ENCODE measurements at places on chromosomes 16 and 17.

GRCh38 chr17:74531231-74531761 lies at the start of gene CD300LB:
Gene CD300LB (minus strand): TSS chr17:74531475. CDS start chr17:74531350, 125 bp downstream.
- DNase-seq, result no peak

GRCh38 chr16:84732674-84733352 lies 33.0 kb downstream of the USP10 start:
- DNase-seq, result no peak

DNA sequence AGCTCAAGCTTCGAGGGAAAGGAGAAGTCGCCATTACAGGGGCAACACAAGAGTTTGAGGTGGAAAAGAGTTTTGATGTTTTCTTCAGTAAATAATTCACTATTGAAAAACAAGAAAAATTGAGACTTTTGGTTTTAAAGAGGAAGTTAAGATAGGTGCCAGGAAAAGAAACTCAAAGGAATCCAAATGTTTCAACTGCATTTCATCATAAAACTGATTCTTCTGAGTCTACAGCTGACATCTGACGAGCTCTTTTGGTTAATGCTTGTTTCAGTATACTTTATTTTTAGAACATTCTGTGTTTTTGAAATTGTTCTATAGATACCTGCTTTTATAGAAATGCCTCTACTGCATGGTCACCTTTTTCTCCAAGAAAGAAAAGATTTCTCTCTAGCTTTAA lies 54.0 kb downstream of the ERN1 start:
- DNase-seq, result no peak

DNA sequence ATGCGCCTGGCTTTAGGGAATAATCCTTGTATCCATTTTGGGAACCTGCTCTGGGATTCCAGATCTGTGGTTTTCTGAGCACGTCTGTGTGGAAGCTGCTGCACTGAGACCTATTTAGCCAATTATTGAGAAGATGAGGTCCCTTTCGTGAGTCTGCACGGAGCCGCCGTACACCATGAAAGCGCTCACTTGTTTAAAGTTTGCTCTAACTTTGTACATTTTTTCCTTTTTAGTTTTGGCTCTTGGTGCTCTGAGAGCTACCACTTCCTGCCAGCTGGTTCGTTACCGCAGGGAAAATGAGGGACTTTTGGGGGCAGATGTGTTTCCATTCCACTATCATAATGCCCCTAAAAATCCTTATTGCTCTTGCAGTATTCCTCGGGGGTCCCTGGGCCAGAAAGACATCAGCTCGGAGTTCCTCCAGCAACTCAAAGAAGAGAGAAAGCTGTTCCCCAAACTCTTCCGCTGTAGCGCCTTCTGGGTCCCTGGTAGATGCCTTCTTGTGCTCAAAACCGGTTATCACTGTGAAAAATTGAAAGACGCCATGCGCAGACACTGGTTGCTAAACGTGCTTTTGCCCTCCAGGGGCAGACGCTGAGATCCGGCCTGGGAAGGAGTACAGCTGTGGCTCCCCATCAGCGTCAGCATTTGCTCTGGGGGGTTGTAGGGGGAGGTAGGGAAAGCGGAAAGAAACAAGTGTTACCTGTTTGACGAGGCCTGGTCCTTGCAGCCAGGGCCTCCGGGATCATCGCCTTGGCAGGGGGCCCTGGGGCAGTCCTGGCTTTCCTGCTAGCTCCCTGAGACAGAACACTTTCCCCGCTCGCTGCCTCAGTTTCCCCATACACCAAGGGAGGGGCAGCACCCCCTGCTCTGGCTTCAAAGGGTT lies 238.1 kb downstream of the MRTFB start:
- DNase-seq, result no peak

- DNase-seq, result no peak
Measured at GRCh38 chr16:88459366-88460073, 6.4 kb downstream of the ZFPM1 start.

DNA sequence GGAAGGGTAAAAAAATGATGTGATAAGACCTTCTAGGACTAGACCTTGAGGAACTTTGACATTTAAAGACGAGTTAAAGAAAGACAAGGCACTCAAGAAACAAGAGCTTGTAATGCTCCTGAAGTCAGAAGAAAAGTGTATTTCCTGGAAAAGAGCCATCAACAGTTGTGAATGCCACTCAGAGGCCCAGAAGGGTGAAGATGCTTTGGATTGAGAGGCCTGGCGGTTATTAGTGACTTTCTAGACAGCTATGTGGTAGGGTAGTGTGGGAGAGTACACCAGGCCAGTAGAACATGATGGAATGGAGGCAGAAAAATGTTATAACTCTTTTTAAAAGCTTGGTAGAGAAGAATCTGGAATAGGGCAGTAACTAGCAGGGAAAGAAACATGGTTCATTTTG lies 34.1 kb upstream of the ANKFN1 start:
- no peak for DNase-seq

GRCh38 chr16:78396673-78397072 lies 297.2 kb downstream of the WWOX start:
- DNase-seq, result no peak

DNA sequence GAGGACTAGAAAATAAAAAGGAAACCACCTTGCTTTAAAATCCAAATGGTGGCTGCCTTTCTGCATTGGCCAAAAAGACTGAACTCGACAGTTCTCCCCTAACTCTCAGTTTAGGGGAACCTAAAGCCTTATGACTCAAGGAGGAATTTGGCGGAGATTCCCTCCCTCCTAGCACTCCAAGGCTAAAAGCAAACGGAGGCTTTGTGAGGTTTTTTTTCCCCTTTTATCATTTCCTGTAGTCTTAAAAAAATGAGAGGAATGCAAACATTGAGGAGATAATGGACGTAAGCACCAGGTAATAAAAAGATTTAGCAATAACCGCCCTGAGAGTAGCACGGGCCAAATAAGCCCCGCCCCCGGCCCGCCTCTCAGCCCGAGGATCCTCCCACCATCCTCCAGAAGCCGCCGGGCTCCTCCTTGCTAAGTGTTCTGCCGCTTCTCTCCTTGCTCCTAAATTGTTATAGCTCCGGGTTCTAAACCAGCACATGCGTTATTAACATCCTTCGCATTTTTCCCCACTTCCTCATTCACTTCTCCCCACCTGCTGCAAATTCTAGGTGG lies 5.8 kb upstream of the KIFC3 start:
- no peak for DNase-seq

GRCh38 chr16:14289692-14290340 lies 218.7 kb downstream of the MRTFB start:
- DNase-seq, result peak; percentile 18

GRCh38 chr16:67399749-67400704 lies 6.7 kb upstream of the TPPP3 start:
- no peak for DNase-seq

GRCh38 chr17:66190738-66191592 lies 968 bp downstream of the CEP112 start:
- DNase-seq, result no peak

GRCh38 chr16:84068783-84069462 lies 26.3 kb upstream of the SLC38A8 start:
- no peak for DNase-seq

DNA sequence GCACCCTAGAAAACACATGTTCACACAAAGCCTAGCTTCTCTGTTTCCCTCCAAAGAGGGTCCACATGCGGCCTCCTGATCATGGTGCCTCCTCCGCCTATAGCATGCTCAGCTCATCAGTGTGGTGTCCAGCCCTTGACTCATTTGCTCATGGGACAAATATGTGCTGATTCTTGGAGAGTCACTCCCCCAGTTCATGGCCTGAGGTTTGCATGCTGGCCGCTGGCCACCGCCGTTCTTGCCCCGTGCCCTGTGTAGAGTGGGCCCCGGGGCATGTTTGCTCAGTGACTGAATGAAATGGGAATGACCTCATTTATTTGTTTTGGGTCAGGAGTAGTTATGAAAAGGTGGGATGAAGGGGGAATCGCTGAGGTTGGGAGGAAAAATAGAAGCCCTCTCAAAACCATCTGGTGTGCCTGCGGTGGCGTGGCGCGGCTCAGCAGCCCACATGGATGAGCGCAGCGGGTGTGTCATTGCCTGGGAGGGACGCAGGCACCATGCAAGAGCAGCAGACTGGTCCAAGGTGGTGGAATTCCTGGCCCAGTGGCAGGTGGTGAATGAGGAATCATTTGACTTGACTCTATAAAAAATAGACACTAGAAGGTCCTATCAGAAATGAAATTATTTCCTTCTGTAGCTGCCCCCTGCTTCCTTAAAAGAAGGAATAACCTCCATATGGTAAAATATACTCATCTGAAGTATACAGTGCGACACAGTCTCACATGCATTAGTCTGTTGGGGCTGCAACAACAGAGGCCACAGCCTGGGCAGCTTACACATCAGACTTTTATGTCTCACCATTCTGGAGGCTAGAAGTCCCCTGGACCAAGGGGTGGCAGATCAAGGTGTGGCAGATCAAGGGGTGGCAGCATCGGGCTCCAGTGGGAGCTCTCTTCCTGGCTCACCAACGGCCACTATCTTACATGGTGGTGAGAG lies 31.7 kb downstream of the CRISPLD2 start:
- DNase-seq, result no peak

DNA sequence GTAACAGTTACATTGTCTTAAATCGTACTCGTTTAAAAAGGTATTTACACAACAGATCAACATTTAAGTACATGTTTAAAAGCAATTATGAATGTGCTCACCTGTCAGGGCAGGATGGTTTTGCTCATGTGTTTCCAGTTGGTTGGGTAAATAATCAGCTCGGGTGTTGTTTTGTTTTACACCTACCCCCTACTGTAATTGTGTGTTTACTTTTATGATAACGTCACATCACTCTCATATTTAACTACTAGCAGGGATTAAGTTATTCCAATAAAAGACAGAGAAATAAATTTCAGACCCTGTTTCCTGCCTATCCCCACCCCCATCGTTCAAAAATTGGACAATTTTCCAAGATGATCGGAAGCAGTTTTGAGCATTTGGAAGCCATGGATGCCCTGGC lies 390.2 kb downstream of the SEC14L1 start:
- DNase-seq, result no peak

DNA sequence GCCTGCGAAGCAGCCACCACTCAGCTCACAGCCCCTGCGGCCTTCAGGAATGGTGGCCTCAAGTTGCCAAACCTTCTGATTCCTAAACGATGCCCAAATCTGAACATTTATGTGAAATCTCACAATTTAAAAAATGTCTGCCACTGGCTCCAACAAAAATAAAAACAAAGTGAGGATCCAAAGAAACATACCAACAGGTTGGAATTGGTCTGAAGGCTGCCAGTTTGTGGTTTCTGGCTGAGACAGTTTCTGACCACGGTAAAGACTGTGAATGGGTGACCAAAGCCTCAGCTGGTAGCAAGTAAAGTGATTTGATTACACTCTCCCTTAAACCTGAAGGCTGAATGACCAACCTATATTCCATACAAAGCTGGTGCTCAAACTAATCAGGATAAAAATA lies 24.9 kb downstream of the LITAFD start:
- no peak for DNase-seq

- no peak for DNase-seq
Measured at GRCh38 chr16:72474501-72475123, 302.7 kb upstream of the PMFBP1 start.

- no peak for DNase-seq
Measured at GRCh38 chr16:122361-122760, 16.1 kb downstream of the NPRL3 start.

DNA sequence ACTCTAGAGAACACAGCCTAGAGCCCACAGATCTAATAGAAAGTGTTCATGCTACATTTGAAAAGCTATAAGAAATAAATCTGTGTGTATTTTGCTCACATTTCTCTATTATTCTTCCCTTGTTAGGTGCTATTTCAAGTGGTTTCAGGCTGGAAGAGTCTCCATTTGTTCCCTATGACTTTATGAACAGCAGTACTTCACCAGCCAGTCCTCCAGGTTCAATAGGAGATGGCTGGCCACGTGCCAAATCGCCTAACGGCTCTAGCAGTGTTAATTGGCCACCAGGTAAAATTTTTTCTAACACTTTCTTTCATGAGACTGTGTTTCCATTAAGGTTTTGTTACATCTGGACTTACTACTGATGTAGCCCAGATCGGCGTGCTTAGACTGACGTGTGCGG lies 30.7 kb upstream of the SLC5A11 start:
- no peak for DNase-seq

DNA sequence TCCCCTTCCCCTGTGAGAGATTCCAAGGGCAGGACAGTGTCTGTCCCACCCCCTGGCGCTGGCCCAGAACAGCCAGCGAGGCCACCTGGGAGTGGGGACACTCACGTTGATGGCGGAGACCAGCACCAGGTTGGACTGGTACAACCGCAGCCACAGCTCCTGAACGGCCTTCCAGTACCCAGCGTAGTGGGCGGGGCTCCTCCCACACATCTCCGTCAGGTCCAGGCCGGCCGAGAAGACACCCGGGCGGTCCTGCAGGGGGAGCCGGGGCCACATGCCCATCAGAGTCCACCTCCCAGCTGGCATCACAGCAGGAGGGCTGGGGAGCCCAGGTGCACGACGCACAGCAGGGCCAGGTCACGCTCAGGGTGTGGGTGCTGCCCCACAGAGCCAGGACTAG lies 7.1 kb downstream of the ECI1 start:
- no peak for DNase-seq

DNA sequence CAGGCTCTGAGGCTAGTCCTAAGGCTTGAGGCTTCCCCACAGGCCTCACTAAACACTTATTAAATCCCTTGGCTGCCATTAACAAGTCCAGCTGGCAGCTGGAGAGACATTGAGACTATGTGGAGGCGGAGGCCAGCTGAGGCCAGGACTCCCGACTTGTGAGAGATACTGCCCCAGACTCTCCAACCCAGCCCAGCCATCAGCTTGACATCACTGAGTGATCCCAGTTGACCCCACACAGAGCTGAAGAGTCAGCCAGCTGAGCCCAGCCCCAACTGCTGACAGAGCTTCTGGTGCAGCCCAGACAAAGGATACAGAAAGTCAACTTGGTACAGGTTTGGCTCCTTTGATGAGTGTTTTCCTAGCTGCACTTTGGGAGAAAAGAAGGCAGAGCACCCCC lies 343.1 kb downstream of the C16orf95 start:
- no peak for DNase-seq

DNA sequence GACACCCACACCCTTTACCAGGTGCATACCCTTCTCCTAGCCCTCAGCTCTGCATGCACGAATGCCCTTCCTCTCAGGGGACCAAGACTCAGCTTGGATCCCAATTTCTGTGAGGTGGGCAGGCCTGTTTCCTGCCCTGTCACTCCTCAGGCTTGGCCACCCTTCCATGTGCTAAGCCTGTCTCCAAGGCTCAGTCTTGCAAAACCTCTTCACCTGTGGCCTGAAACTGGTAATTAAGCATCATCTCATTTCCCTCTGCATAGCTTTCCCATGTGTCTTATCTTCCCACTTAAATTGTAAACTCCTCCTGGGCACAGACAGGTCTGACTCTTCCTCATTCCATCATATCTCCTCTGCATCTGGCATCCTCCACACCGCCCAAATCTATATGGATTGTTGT lies 31.0 kb upstream of the SMPD3 start:
- DNase-seq, result no peak

DNA sequence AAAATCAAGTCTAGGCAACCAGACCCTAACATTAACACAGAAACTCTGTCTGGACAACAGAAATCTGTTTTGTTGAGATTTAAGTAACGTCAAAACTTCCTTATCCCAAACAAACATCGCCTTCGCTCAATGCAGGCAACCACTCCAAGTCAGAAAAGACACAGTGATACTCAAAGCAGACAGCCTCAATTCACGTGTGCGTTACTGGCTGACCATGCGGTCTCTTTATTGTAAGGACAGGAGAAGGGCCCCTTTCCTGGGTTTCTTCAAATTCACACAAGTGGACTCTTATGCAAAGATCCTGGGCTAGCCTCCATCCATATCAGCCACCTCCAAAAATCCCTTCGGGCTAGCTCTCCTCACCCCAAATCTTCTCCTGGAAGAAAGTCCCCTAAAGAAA lies 467.7 kb downstream of the SOX9 start:
- DNase-seq, result no peak

Data from naive B cell (primary cell).